ENCODE measurements at places on chromosomes 3 and 15.

- no peak for DNase-seq
These were observed 67.6 kb upstream of the RAP2B start for GRCh38 chr3:153094386-153094785.

GRCh38 chr15:40323953-40324937, 753 bp downstream of the INAFM2 start:
- DNase-seq, result no peak

GRCh38 chr3:115598216-115598615, 25.1 kb upstream of the GAP43 start:
- DNase-seq, result no peak

- DNase-seq, result no peak
These were observed 203.7 kb upstream of the TLE3 start for GRCh38 chr15:70301396-70301795.

DNA sequence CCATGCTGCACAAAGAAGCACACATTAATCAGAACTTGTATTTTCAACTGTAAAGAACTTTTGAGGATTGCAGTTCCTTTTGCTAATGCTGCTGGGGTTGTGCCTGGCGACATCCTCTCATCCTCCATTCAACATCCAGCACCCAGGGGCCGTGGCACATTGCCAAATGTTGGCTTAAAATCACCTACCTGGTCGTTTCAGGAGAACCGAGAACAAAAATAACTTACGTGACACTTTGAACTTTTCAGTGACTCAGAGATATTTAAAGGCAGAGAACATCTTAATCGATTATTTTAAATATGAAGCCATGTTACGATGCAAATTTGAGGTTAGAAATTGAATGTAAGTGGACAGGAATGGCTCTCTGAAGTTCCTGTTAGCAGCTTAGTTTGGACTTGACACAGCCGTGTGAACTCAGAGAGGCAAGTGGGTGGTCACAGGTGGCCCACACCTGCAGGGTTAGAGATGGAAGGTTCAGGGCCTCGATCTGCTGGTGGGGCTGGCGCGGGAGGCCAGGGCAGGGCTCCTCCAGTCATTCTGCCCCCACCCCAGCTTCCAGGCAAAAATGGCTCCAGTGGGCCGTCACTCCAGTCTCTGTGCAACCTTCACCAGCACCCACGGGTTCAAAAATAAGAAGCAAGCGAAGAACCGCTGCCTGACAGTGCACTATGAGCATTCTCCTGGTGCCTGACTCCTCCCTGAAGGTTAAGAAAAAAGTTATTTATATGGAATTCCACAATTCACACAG, 12.2 kb downstream of the LRRK1 start:
- DNase-seq, result no peak

GRCh38 chr3:115670911-115671310, 47.6 kb downstream of the GAP43 start:
- DNase-seq, result no peak

DNA sequence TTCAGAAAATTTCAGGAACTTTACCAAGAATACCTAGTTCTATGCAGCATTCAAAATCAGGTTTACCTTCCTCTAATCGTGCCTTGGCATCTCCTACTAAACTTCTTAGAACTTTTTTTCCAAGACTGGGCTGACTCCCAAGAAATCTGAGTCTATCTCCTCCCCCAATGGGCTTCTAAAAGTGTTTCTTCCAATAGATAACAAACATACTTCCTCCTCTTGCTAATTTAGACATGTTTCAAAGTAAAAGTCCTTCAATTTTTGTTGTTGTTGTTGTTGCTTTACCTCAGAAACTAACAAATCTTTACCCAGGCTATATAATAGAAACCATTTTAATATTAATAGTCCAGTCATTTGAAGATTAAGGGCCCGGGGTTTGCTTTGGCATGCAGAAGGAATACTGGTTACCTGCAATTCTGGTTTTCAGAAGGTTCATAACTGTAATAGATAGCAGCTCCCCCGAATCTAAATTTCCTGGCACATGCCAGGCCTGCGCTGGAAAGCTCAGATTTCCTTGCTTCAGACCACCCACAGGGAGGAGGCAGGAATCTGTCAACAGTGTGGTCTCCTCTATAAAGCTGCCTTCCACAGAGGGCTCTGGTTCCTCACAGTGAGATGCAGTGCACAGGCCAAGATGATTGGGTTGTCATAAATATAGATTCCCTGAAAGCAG, 188.7 kb downstream of the THRB start:
- DNase-seq, result no peak

GRCh38 chr3:159378396-159379194, 576.7 kb downstream of the MFSD1 start:
- no peak for DNase-seq

GRCh38 chr3:105829229-105829628, 39.6 kb downstream of the CBLB start:
- no peak for DNase-seq

Data from NCI-H1694 (cell line).